ENCODE measurements at places on chromosomes 13 and 19. TPM values are rescaled to one million over a fixed set of nuclear protein-coding genes. Genes with fewer than 3 reads are reported as not detected.

GRCh38 chr19:6218491-6219146, 61.2 kb downstream of the MLLT1 start:
- DNase-seq, result peak; percentile 86
- no peaks in the 10 kb centered on the region for H3K27me3 ChIP-seq
- H3K4me1 ChIP-seq, result no peaks in the 10 kb centered on the region
- H3K36me3 ChIP-seq, result peaks cover 23% of the 10 kb centered on the region
- no peak overlapping the region for H3K27ac ChIP-seq
- H3K4me3 ChIP-seq, result no peak overlapping the region

DNA sequence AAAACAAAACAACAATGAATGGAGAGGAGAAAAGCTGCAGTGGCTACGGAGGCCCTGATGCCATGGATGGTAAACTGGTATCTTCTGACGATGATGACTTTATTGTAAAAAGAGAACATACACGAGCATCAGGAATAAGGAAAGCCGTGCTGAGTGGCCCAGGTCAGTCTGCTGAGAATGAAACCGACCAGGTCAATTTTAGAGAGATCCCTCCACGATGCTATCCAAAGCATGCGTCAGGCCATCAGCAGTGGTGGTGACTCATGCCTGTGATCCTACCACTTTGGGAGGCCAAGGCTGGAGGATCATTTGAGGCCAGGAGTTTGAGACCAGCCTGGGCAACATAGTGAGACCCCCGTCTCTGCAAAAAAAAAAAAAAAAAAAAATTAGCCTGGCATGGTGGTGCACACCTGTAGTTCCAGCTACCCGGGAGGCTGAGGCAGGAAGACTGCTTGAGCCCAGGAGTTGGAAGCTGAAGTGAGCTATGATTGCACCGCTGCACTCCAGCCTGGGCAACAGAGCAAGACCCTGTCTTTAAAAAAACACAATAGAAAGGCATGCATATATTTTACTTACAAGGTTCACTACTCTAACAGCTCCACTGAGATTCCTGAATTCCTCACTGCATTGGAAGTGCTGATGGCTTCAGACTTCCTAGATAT, 62.3 kb downstream of the GADD45B start:
- H3K4me1 ChIP-seq, result peaks cover 24% of the 10 kb centered on the region
- H3K36me3 ChIP-seq, result no peaks in the 10 kb centered on the region
- no peak overlapping the region for H3K4me3 ChIP-seq
- DNase-seq, result no peak
- no peaks in the 10 kb centered on the region for H3K27me3 ChIP-seq

DNA sequence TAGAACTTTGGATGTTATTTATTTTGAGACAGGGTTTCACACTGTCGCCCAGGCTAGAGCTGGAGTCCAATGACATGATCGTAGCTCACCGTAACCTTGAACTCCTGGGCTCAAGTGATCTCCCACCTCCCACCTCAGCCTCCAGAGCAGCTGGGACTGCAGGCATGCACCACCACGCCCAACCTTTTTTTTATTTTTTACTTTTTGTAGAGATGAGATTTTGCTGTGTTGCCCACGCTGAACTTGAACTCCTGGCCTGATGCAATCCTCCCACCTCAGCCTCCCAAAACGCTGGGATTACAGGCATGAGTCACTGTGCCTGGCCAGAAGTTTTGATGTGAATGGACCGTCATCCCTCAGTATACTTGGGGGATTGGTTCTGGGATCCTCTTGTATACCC, 13.7 kb downstream of the ANKRD27 start:
- H3K4me3 ChIP-seq, result no peak overlapping the region
- peaks cover 9% of the 10 kb centered on the region for H3K36me3 ChIP-seq
- DNase-seq, result no peak
- H3K4me1 ChIP-seq, result no peaks in the 10 kb centered on the region

The RXFP2 gene
- 3.0 TPM for total RNA-seq

DNA sequence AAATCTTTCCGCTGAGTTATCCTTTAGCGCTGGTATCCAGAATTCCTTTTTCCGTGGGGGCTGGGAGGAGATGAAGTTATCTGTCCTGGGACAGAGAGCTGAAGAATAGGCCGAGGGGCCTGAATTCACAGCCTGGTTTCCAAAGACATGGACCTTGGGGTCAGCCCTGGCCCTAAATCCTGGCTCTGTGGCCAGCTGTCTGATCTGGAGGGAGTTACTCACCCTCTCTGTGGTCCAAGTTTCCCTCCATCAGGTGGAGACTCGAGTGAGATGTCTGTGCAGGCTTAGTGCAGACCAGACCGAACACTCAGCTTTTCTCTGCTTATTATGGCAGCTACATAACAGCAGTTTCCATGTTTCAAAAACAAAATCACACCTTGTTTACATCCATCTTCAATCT, 59.6 kb downstream of the CDADC1 start:
- no peaks in the 10 kb centered on the region for H3K27me3 ChIP-seq
- peaks cover 4% of the 10 kb centered on the region for H3K36me3 ChIP-seq
- H3K4me3 ChIP-seq, result no peak overlapping the region
- peaks cover 30% of the 10 kb centered on the region for H3K4me1 ChIP-seq

GRCh38 chr19:30428092-30428680, 56.0 kb downstream of the ZNF536 start:
- no peaks in the 10 kb centered on the region for H3K36me3 ChIP-seq
- no peaks in the 10 kb centered on the region for H3K27me3 ChIP-seq
- H3K4me1 ChIP-seq, result no peaks in the 10 kb centered on the region

DNA sequence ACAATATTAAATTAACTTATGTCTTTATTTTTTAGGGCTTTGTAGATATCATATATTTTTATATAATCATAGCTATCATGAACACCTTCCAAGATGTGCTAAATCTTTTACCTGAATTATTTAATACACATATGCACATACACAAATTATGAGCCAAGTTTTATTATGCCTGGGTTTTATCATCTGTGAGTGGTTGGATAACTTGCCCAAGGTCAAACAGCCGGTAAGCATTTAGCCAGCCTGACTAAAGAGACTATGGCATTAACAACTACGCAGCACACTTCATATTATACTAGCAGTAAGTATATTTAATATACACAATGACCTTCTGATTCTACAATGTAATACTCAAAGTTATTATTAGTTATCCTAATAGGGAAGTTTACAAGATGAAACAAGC, 132.7 kb downstream of the FREM2 start:
- no peaks in the 10 kb centered on the region for H3K27me3 ChIP-seq
- no peak overlapping the region for H3K27ac ChIP-seq
- H3K4me1 ChIP-seq, result no peaks in the 10 kb centered on the region
- no peak for DNase-seq
- no peak overlapping the region for H3K4me3 ChIP-seq
- no peaks in the 10 kb centered on the region for H3K36me3 ChIP-seq

DNA sequence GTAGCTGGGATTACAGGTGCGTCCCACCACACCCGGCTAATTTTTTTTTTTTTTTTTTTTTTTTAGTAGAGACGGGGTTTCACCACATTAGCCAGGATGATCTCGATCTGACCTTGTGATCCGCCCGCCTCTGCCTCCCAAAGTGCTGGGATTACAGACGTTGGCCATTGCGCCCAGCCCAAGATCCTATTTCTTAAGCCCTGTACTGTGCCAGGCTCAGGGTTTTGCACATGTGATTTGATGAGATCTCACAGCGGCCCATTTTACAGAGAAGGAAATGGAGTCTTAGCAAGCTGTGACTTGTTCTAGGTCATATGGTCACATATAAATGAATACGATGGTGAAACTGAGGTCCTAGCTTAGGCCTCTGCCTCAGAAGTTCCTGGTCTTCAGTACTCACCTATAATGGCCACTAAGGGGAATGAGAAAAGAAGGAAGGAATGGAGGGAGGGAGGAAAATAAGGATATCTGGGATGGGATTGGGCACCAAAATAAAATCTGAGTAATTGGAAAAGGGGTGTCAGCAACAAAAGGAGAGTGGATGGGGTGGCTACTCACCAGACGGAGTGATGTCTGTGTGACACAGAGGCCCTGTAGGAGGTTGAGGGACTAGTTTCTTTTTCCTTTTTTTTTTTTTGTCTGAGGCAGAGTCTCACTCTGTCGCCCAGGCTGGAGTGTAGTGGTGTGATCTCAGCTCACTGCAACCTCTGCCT, 1.3 kb downstream of the OSCAR start:
- no peaks in the 10 kb centered on the region for H3K36me3 ChIP-seq
- no peak overlapping the region for H3K27ac ChIP-seq
- peaks cover 13% of the 10 kb centered on the region for H3K4me1 ChIP-seq
- no peaks in the 10 kb centered on the region for H3K27me3 ChIP-seq

The FCGBP gene
- total RNA-seq, result 120 TPM

The RFPL4A gene
- not detected for total RNA-seq

GRCh38 chr19:41701401-41702075, 6.9 kb upstream of the CEACAM5 start:
- H3K4me3 ChIP-seq, result no peak overlapping the region
- no peak for DNase-seq
- no peak overlapping the region for H3K27ac ChIP-seq
- no peaks in the 10 kb centered on the region for H3K4me1 ChIP-seq
- H3K36me3 ChIP-seq, result no peaks in the 10 kb centered on the region

DNA sequence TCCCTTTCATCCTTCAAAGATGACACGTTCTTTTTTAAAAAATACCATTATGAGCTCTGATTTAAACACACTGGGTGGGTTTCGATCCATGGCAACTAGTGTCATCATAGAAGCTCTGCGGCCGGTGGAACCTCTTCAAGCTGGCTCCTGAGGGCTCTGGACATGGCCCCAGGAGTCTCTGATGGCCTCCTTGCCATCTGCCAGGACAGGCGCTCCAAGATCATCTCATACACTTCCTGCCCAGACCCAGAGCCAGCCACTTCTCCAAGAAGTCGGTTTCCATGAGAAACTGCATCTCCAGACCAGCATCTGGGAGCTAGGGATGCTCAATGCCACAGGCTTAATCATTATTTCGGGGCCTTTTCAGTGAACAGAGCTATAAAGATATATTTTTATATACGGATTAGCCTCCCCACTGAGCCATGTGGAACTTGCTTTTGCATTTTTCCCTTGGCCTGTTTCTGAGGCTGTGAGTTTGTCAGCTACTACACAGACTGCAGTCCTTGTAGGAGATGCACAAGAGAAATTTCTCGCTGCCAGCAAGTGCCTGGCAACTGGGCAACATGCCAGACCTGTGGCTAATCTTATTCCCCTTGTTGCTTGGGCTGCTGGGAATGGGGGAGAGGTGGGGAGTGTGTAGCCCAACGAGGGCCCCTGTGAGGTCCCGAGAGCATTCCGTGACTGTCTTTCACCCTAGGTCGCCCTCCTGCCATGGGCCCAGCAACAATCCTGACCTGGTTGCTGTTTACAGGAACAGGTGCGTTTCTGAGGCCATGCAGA, 15.9 kb downstream of the SUGP1 start:
- H3K36me3 ChIP-seq, result peaks cover 47% of the 10 kb centered on the region
- no peaks in the 10 kb centered on the region for H3K4me1 ChIP-seq
- H3K27ac ChIP-seq, result no peak overlapping the region
- no peaks in the 10 kb centered on the region for H3K27me3 ChIP-seq
- H3K4me3 ChIP-seq, result no peak overlapping the region

DNA sequence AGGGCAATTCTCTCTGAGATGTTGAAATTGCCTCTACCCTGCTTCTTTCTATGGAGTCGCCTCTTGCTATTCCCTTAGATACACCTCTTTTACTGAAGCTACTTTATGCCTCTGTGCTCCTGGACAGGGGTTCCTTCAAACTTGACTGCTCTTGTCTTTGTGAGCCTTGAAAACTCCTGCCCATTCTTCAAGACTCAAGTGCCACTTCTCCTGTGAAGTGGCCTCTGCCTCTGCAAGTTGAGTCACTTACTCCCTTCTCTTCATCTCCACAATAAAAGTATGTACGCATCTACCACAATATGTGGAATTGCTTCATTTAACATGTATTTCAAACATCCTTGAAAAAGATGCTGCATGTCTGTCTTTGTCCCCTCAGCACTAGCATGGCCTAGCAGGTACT, 66.0 kb upstream of the TPP2 start:
- no peak overlapping the region for H3K4me3 ChIP-seq
- H3K27me3 ChIP-seq, result no peaks in the 10 kb centered on the region
- no peak for DNase-seq
- H3K4me1 ChIP-seq, result no peaks in the 10 kb centered on the region

The TMPRSS9 gene
- total RNA-seq, result 0.54 TPM
